ENCODE measurements at places on chromosomes 11 and 22. TPM values are rescaled to one million over a fixed set of nuclear protein-coding genes. Genes with fewer than 3 reads are reported as not detected.

Gene TSPAN18
- total RNA-seq = 27.7 TPM

Gene ELMOD1
- total RNA-seq = 0.50 TPM

Gene OR52I1
- not detected for total RNA-seq

Gene SLC15A3
- total RNA-seq = 28.6 TPM

- no peak for DNase-seq
Measured at GRCh38 chr22:20750461-20751184, 23.3 kb upstream of the SERPIND1 start.

DNA sequence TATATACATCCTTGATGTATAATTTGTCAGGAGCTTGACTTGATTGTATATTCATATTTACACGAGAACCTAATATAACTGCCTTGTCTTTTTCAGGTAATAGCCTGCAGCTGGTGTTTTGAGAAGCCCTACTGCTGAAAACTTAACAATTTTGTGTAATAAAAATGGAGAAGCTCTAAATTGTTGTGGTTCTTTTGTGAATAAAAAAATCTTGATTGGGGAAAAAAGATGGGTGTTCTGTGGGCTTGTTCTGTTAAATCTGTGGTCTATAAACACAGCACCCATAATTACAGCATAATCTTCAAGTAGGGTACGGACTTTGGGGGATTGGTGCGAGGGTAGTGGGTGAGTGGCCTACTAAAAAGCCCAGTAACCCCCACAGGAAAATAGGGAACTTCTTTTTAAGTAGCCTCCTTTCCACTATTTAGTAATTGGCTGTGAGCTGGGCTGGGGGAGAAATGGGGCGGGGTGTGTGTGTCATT is 7.5 kb downstream of the MALAT1 start:
- no peak for DNase-seq

DNA sequence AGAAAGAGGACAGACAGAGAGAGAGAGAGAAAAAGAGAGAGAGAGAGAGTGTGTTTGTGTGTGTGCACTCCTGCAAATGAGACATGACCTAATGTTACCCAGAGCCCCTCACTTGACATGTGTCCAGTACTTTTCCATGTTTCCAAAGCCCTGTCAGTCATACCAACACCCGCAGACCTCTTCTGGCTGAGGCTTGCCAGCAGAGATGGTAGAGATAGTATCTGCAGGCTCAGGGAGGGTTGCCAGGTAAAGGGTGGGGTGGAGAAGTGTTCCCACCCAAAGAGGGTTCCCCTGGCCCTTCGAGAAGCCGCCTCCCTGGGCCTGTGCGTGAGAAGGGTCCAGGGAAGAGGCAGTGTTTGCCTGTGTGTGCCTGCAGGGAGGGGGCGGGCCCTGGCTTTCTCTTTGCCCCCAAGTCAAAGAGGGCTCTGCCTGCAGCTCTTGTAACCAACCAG is 40.7 kb downstream of the POU2F3 start:
- no peak for DNase-seq

- no peak for DNase-seq
Measured at GRCh38 chr22:38489142-38489541, 17.0 kb downstream of the DDX17 start.

GRCh38 chr11:66317322-66317722 is 478 bp upstream of the CD248 start:
- DNase-seq = no peak

DNA sequence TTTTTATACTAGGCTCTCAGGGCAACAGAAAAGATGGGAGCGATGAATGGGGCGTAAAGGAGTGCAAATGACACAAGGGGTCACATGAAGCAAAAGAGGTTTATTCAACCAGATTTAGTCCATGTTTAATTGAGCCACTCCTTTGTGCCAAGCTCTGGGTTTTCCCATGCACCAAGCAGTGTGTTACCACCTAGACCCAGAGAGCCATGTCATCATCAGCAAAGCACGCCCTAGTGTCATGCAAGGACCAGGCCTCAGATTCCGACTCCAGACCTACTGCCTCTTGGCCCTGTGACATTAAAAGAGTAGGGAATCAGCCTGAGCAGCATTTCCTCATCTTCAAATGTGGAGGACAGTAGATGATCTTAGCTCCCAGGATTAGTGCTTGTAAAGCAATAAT is 1.1 kb upstream of the IGLL5 start:
- no peak for DNase-seq

- DNase-seq = no peak
Measured at GRCh38 chr11:63920126-63920938, 3.4 kb upstream of the RCOR2 start.
